ENCODE measurements at places on chromosomes 6 and 20.

DNA sequence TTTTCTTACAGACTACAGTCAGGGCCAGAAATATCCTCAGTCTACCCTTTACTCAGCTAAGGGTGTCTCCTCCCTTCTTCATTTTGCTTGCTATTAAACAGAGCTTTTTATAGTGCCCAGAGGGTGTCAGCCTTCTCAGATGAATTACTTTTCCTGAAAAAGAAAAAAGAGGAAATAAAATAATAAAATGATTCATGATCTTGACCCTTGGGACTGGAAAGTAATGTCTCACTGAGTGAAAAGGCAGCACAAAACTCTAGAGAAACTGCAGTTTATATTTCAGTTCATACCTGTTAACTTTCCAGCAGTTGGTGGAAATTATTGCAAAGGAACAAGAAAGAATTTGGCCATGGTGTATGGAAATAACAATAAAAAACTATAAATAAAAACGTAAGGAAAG is 170.6 kb downstream of the IBTK start:
- DNase-seq: no peak

GRCh38 chr20:38608188-38608587 is 6.6 kb downstream of the ARHGAP40 start:
- DNase-seq: no peak

DNA sequence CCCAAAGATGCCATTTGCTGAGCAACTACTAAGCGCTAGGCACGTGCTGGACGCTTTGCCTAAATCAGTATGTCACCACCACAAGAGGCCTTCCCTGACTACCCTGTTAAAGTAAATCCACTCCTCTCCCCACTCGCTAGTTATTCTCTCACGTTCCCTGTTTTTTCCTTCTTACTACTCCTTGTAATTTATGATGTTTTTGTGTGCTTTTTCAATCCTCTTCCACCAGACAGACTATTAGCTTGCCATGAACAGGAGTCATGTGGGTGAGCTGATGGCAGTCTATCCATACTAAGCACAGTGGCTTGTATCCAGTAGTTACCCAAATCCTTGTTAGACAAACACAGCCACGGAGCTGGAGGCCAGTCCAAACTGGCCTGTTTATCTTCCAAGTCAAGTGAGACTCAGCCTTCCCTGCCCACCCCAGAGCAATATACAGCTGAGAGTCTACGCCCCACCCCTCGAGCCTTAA is 41.2 kb downstream of the C6orf132 start:
- DNase-seq: no peak

GRCh38 chr20:46220455-46221207 is 87.7 kb downstream of the CDH22 start:
- no peak for DNase-seq

- no peak for DNase-seq
Measured at GRCh38 chr20:33450867-33451266, 7.3 kb upstream of the SNTA1 start.

GRCh38 chr20:19098806-19099578 is 113.5 kb upstream of the SLC24A3 start:
- DNase-seq: no peak

DNA sequence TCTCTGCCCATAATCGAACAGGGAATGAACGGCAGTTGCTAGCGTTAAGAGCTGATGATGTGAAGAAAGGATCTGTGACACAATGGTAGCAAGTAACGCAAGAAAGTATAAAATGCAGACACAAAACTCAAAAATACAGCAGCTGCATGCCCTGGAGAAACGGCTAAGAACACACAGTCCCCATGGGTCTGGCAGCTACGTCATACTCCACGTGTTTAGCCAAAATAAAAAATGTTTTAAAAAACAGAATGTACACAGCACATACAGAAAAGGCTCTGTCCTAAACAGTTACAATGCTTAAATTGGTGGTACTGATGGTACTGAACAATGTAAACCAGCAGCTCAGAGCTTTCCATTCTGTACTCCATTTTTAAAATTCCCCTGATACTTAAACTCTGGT is 34.4 kb downstream of the HUS1B start:
- no peak for DNase-seq

GRCh38 chr20:13149371-13150105 is 71.5 kb upstream of the ISM1 start:
- DNase-seq: no peak

- DNase-seq: no peak
Measured at GRCh38 chr6:19804205-19805128, 32.7 kb upstream of the ID4 start.

- DNase-seq: no peak
Measured at GRCh38 chr6:35780719-35781118, at the start of gene CLPSL1. CLPSL1 (plus strand) TSS chr6:35781019; CDS start chr6:35781111, 92 bp downstream.

DNA sequence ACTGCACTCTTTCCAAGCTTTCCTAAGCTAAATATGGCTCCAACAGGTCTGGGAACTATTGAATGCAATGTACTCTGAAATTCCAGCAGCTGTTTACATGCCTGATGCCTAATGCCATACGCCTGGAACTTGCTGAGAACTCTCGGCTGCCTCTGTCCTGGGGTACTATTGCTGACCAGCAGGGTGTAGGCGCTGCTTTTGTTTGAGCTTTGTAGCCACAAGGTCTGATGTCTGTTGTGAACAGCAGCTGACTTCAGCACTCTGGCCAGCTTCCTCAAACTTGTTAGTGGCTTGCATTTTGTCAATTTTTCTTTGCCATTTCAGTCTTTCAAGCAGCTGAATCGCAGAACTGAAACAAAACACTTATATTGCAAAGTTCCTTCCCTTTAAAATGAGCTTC is 26.7 kb downstream of the SAYSD1 start:
- no peak for DNase-seq

GRCh38 chr6:151240791-151241642 is 1.2 kb downstream of the AKAP12 start:
- DNase-seq: no peak

GRCh38 chr6:13641315-13641714 is 26.2 kb downstream of the NOL7 start:
- DNase-seq: no peak

DNA sequence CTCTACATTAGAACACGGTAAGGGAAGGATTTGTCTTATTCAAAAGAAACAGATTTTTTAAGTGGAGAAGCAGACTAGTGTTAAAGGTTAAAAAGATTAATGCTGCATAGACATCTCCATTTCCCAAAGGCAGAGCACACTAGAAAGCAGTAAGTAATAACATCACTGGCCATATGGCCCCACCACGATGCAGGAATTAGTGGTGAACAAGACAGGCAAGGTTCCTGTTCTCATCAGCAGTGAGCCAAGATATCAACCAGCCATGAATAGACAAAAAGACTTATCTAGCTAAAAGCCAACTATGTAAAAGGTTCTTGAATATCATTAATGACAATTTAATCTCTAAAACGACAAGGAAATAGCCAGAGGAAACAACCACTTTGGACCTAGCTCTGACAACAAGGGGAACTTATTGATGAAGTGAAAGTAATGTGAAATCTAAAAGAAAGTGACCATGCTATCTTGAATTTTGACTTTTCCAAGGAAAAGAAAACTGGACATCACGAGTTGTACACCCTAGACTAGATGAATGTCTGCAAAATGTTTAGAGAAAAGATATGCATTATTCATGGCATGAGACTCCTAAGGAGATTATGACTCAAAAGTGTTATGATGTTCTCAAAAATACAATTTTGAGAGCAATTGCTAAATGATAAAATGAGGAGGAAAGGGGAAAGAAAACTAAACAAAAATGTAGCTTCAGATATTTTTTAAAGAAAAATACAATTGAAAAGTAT is 157.9 kb upstream of the STXBP5 start:
- no peak for DNase-seq

DNA sequence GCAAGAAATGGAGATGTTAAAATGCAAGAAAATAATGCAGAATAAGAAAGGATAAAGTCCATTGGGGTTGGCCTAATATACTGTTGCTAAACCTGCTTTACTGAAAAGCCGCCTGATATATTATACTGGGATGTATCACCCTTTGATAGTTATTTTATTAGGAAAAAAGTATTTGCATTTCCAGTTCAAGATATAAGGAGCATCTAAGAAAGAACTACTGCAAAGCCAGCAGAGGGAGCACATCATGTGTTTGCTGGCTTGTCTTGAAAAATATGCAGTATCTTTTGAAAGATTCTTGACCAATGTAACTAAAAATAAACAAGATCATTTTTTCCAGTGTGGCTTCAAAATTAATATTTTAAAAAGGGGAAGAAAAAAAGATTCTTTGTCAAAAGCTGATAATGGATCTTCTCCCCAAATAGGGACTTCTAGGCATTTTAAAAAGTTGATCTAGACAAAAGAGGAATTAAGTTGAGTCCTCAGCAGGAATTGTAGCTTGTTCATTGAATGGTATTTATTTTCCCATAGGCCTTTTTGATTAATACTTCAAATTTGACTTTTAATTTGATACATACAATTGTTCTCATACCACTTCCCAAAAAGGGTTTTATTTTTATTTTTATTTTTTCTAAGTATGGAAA is 214.9 kb downstream of the ZFAND3 start:
- DNase-seq: no peak

DNA sequence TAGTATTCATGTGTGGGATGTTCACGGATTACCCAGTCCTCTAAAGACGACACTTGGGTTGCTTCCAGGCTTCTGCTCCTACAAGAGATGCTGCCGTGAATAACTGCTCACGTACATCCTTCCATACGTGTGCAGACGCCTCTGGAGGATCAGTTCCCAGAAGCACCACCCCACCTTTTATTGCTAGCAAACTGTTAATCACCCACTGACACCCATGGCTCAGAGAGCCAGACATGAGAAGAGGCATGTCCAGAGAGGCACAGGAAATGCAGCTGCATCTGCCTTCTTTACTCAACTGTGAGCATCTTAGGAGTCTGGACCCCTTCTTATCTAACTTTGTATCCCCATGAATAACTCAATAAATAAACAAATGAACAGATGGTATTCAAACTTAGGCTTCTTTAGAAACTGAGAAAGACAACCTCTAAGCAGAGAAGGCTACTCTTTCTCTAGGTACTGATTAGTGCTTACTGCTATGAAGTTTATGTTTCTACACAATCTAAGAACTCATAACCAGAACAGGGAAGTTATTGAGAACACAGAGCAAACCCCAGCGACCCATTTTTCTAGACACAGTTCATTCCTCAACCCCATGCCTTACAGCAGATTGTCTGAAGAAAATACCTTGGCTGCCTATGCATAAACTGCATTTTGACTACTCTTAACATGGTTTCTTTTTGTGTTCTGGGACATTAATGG is 228.7 kb upstream of the RREB1 start:
- no peak for DNase-seq

DNA sequence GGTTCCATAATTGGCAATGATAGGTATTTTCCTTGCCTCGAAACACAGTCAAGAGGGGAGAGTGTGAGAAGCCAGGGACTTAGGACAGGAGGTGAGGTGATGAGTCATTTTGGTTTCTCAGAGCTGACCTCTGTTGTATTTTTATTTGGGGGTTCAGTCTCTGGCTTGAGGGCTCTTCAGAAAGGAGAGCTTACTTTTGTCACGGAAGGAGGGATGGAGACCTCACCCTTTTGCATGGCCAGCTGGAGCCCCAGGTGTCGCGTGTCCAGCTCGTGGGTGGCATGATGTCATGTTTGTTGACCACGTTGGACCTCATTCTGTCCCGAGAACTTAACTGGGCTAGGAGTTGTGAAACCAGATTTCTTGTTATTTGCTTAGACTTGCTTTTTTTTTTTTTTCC is 293.9 kb downstream of the QKI start:
- no peak for DNase-seq

- DNase-seq: no peak
Measured at GRCh38 chr20:25081730-25082497, at the start of gene VSX1. VSX1 (minus strand) TSS chr20:25082141; CDS start chr20:25082096, 45 bp downstream.

DNA sequence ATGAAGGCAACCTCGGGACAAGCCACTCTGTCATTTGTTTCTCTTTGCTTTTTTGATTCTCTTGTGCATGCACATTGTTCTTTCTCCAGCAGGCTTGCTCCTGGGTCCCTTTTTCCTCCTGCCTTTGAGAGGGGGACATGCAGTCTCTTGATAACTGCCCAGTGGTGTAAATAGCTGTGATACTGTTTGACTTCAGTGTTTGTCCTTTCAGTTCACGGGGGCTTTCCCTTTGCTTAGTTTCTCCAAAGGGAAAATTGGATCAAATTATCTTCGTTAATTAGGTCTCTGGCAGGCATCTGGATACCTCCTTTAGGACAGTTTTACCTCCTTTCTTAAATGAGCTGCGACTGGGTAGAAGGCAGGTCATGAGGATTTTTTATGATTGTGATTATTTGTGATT is 41.5 kb downstream of the RALGAPB start:
- no peak for DNase-seq

- DNase-seq: no peak
Measured at GRCh38 chr6:39572661-39573340, 152.4 kb downstream of the KIF6 start.

GRCh38 chr6:112331306-112331705 is 15.8 kb upstream of the RFPL4B start:
- no peak for DNase-seq

DNA sequence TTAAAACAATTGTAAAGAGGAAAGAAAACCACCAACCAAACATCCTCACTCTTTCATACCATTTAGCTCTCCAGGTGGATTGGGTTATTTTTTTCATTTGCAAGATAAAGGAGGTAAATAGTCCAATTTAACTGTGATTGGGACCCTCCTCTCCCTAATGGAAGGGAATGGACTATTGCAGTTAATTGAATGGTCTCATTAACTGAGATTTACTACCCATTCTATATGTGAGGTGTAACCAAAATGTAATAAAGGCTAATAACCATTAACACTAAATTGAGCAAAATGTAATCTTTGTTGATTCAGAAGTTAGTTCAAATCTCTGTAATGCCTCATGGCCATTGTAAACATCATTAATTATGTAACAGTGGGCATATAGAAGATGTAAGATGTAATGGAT is 105.0 kb downstream of the KLHL32 start:
- DNase-seq: no peak

DNA sequence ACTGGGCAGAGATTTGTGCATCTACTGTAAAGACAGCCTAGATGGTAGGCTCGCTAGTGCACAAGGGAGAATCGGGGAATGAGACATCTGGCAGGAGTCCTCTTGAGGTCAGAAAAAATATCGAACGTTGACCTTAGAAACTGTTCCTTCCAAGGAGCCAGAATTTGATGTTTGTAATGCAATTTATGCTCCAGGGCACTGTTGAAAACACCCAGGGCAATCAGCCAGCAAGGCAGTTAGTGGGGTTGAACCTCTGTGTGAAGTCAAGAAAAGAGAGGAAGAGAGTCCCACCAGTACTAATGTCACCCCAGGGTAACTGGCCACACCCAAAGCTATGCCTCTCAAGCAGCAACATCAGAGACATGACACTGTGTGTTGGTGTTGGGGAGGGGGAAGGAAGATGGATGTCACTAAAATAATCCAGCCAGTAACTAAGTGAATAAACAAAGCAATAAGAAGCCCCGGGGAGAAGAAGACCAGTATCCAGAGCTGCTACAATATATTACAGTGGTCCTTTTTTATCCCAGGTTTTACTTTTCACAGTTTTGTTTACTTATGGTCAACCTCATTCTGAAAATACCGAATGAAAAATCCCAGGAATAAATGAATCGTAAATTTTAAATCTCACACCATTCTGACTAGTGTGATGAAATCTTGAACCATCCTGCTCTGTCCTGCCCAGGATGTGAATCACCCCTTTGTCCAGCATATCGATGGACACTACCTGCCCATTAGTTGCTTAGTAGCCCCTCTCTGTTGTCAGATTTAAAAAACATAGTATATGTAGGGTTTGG is 32.9 kb upstream of the PDE10A start:
- no peak for DNase-seq
